Non-pigmented ciliary epithelial cell (primary cell): ENCODE measurements at places on chromosomes 1 and 21.
A peak's percentile ranks its signal among the peaks of the same experiment; 100 is the strongest.

- no peak for DNase-seq
Measured at GRCh38 chr1:45765999-45766792, 15.7 kb upstream of the IPP start.

DNA sequence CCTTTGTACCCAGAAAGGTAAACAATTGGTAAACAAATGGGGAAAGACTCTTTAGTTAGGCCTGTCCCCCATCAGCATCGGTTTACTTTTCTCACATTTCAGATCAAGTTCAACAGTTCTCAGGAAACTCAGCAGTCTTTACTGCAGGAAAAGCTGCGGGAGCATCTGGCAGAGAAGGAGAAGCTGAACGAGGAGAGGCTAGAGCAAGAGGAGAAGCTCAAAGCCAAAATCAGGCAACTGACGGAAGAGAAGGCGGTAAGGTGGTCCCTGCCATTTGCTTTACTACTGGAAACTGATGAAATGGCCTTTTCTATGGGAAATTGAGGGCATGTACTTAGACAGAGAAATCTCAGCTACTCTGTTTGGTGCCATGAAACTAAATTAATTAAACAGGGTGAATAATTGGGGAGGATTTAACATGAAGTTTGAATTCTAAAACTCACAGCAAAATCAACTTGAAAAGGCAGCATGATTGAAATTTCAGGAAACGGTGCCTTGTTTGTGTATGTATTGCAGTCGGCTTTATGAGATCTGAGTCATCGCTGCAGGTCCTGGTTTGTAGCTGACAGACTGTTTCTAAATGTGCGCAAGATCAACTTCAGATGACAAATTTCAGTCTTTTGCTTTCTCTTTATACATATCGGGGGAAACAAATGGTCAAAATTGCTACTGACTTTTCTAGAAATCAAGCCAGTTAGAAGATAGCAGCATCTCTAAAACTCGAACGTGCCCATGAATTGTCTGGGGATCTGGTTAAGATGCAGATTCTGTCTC lies 67.9 kb upstream of the EFHD2 start:
- DNase-seq = peak; percentile 45

- no peak for DNase-seq
Measured at GRCh38 chr1:211830328-211831142, at the start of gene LPGAT1. Gene LPGAT1 (minus strand): TSS chr1:211830763. CDS start chr1:211829296, 1,467 bp downstream.

DNA sequence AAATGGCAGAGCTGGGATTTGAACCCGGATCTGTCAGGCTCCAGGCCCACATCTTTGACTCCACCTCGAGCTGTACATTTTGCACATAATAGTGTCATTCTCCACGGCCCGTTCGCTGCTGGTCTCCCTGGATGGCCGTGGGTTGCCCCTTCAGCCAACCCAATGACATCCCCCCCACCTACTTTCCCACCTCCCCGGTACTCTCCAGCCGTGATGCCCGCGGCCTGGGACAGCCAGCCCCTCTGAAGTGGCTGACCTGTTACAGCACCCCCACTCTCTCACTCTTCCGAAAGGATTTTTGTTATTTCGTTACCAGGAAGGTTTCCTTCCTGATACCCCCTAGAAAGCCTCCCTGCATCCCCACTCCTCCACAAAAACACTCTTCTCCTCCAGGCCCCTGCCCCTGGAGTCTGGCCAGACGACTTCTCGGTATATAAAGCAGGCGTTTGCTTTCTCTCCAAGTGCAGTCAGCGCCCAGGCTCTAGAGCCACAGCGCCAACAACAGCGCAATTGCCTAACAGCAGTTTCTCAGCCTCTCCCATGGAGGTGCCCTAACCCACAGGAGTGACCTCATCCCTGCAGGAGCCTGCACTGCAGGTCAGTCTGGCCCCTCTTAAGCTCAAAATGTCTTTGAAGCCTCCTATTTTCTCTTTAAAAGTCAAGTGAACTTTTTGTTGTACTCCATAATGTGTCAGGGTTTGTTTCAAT lies 14.5 kb upstream of the GJB5 start:
- DNase-seq = no peak

DNA sequence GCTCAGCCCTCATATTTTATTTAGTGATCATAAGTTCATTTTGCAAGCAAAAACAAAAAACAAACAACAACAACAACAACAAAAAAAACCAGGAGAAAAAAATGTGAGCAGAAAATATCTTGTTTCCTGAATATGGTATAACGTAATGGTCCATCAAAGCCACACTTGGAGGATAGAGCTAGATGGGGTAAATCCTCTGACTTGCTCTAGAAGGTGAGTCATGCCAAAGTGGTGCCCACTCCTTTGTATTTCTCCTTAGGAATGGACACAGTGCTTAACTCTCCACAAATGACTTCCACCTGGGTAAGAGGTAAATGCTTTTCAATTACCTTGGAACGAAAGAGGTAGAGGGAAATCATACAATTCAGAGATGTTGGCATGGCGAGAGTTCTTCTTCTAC lies 20.6 kb downstream of the PROX1 start:
- no peak for DNase-seq

- DNase-seq = no peak
Measured at GRCh38 chr1:12142141-12142823, 24.5 kb upstream of the TNFRSF1B start.
